ENCODE measurements at places on chromosomes 7 and 10.

DNA sequence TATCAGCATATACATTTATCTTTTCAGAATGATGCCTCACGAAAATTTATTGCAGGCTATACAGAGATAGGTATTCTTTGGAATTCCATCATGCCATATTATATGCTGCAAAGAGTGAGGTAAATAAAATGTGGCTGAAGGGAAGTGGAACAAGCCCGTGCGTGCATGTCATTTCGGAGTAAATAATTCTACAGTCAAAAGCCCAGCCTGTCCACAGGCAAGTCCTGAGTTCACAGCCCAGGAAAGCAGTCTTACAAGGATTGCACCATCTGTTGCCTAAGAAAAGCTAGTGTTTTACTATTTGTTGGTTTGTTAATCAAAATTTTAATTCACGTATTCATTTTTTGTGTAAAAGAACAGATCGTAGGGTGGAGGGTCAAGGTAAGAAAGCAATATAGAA, 292.4 kb upstream of the AKR1E2 start:
- no peak for DNase-seq

DNA sequence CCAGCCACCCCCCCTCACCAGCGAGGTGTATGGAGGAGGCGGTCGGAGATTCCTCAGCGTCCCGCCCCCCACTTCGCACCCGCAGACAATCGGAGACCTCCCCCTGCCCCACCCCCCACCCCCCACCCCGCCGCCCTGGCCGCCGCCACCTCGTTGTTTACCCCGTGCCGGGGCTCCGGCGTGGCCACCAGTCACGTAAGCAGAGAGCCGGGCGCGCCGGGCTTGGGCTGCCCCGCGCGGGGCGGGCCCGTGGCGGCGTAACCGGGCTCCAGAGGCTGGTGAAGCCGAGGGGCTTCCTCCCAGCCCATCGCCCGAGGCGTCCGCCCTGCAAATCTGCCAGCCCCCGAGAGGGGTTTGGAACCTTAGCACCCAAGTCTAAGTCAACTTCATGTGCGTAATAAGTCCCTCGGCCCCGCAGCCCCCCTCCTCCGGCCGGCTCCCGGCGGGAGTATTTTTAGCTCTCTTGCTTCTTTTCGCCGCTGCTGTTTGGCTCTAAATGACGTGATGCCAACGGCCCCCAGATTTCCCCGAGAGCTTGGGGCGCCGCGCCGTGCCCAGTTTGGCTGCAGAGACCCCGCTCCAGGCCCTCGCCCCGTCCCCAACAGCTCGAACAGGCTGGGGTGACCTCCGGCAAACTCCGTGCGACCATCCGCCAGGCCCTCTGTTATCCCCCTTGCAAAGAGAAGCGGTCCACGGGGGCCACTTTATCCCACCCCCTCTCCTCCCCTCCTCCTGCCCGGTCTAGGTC, 2.7 kb downstream of the MXI1 start:
- DNase-seq: no peak

DNA sequence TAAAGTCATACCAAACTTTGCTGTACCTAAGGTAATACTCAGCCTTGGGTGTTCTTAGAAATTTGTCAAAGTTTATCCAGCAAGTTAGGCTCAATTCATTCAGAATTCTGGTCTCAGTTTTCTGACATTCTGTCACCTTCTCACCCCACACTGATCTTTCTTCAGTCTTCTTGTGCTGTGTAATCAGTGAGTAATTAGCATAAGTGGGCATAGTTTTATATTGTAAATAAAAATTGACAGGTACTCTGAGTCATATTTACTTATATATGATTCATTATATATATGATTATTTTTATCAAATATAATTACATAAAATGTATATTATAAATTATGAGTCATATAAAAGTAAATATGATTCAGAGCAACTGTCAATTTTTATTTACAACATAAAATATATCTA, 170.9 kb upstream of the MAGI2 start:
- no peak for DNase-seq

DNA sequence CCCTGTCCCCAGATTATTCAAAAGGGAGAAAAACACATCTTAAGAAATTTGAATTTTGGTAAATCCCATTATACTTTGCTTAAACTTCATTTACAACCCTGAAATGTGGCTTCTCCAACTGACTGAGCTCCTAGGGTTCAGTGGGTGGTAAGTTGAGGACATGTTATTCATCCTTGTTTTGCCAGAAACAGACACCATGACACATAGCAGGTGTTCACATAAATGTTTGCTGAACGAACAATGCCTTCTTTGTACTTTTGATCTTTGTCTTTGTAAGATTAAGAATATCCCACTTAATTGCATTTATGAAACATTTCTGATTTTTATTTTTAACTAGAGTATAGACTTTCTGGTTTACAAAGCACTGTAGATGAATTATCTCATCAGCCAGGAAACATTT, 209.7 kb downstream of the GPAM start:
- DNase-seq: no peak

- no peak for DNase-seq
Observed at GRCh38 chr7:1906087-1906830, 236.2 kb downstream of the ELFN1 start.

GRCh38 chr7:128172151-128172550, 68.9 kb upstream of the LEP start:
- no peak for DNase-seq

DNA sequence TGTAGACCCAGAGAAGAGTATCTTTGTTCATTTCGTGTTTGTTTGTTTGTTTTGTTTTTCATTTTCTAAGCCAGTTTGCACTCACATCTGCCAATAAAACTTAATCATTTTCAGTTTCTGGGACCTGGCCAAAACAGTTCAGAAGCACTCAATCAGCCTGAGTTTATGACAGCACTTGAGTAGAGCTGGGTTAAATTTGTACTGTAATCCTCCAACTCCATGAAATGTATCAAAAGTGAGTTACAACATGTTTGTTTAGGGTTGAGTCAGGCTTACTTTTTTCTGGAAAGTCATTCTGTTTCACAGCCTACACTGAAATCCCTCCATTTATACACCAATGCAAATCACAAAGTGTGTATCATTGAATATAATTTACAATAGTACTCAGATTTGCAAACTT, 91.9 kb downstream of the ZWINT start:
- no peak for DNase-seq

DNA sequence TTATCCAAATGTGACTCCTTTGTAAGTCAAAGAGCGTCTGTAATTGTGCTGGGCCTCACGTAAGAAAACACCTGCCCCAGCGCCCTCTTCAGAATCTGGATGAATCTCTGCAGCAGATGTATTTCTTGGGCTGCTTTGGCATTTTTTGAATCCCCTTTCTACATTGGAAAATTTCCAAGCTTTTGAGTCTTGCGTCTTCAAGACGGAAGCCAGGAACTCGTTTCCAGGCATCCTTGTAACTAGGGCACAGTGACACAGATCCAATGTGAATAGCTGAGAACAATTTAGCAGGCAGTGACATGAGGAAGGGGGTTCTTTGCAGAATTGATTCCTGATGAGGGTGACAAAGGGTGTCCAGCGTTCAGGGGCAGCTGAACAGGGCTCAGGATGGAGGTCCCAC, 862.3 kb downstream of the TYW1 start:
- DNase-seq: no peak

DNA sequence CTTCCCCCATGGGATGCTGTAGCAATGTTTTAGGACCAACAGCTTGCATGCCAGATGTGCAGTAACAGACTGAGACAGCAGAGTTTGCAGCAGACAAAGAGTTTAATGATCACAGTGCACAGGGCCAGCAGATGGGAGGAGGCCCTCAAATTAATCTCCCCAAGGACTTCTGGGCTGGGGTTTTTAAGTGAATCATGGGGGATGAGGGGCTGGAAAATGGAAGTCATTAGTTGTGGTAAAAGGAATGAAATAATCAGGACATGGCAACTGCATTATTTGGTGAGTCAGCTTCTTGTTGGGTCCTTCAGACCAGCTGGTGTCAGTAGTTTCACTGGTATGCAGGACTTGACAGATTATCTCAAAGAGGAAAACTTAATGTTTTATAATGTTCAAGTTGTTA, 12.6 kb upstream of the NRBF2 start:
- no peak for DNase-seq

- DNase-seq: no peak
Observed at GRCh38 chr10:31359979-31360378, 41.0 kb downstream of the ZEB1 start.

- DNase-seq: no peak
Observed at GRCh38 chr7:21238400-21239116, 189.3 kb upstream of the SP4 start.

DNA sequence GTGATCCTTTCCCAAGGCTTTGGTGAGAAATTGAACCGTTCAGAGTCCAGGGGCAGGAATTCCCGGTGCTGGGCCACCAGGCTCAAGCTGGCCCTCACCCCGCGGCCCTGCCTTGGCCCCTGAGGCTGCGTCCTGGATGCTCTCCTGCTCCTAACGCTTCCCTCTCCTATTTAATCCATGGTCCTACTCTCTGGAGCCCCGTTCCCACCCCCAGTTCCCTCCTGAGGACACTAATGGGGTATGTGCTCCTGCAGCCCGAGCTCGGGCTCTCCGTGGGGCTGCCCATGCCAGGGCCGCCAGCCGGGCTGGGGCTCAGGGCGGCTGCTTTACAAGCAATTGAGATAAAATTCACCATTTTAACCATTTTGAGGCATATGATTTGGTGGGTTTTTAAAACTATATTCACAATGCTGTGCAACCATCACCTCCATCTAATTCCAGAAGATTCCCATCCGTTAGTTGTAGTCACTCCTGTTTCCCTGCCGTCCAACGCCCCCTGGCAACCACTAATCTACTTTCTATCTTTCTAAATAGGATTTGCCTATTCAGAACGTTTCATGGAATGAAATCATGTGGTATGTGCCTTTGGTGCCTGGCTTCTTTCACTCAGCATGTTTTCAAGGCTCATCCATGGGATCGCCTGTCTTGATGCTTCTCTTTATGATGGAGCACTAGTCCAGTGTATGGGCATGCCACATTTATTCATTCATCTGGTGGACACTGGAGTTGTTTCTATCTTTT, 33.0 kb downstream of the ADAMTS14 start:
- no peak for DNase-seq

- no peak for DNase-seq
Observed at GRCh38 chr10:22222236-22223190, 4.7 kb upstream of the EBLN1 start.

DNA sequence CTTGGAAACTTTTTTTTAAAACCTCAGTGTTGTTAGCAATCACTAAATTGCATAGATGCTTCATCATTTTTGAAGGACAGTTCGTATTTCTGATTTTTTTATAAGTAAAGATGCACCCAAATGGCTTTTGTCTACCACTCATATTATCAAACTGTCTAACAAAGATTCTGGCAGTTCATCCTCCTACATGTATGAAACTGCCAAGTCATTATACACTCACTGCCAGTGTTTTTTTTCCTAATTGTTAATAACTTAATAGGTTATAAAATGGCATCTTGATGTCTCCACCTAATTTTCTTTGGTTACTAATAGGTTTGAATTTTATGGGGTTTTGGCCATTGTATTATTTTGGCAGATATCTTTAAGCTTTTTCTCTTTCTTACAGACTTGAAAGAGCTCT, 77.0 kb downstream of the HTR5A start:
- no peak for DNase-seq

DNA sequence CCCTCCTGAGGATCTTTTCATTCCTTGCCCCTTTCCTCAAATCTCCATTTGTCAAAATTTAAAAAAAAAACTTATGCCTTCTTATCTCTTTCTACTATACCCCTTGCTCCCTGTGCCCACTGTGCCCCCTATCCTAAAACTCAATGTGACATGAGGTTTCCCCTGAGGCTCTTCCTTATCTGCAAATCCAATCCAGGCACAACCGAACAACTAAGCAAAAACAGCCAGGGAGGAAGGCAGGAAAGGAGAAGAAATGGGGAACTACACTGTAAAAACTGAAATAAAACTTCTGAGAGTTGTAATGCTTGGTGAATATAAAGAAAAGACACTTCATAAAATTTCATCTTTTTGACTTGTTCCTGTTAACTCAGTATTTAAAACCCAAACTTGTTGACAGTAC, 54.2 kb downstream of the CRPPA start:
- DNase-seq: no peak

DNA sequence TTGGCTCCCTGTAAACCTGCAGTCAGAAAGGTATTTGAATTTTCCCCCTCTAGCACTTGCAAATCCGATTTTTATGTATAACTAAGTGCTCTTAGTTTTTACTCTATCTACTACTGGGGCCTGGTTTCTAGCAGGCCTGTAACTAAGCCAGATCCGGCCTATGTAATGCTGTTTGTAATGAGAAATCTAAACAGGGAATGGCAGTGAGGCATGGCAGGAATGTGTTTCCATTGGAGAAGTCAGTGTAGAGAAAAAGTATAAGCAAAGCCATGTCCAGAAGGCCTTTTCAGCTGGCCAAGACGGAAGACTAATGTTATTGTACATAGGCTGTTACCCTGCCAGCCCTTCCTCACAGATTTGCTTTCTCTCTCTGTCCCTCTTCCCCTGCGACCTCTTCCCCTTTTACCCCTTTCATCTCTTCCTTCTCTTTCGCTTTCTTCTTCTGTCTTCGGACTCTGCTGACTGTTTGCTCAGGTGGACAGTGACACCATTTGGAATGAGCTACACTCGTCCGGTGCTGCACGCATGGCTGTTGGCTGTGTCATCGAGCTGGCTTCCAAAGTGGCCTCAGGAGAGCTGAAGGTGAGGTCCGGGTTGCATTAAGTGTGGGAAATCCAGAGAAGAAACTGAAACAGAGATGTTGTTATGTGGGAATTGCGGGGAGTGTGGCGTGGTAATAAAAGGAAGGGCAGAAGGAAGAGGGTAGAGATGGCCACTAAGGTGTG, 297.5 kb downstream of the HDAC9 start:
- DNase-seq: no peak

GRCh38 chr10:22723783-22724182, 9.4 kb upstream of the PIP4K2A start:
- no peak for DNase-seq

- DNase-seq: no peak
Observed at GRCh38 chr10:129717816-129718547, 246.1 kb downstream of the EBF3 start.

- DNase-seq: no peak
Observed at GRCh38 chr7:82019551-82020475, 250.0 kb upstream of the HGF start.

DNA sequence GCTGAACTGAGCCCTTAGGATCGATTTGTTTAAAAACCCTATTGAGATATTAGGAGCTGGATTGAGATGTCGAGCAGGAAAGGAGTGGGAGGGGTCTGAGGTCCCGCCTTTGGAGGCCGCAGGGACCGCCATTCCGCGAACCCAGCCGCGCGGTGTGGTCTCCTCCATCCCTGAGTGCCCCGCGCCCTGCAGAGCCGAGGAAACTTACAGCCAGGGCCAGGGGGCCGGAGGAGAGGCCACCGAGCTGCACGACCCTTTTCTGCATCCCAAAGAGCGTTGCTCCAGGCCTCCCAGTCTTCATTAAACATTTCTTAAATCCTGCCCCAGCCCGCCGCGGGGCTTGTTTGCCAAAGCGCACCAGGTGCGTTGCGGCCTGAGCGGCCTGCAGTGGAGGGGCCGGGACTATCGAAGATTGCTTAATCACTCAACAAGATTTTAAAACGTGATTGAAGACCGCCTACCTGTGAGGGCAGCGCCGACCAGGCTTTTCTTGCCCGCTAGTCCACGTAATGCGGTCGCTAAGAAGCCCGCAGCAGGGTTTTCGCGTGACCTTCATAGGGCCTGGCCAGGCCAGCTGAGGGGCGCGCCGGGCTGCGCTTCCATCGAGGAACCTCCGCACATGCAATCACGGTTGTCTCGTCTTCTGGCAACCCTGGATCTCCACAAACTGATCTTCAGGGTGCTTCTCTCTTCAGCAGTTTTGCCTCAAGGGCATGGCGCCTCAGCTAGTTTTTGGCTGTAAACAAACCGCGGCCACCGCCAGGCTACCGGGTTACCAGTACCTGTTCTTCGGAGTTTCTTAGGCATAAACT, 2.0 kb upstream of the CTBP2 start:
- no peak for DNase-seq

All from CD4-positive, alpha-beta T cell treated with Interleukin-4 for 4 hours (primary cell).